ENCODE measurements at places on chromosomes 2 and 18. TPM values are rescaled to one million over a fixed set of nuclear protein-coding genes. Genes with fewer than 3 reads are reported as not detected.

CYP26B1 gene
- 12.8 TPM for total RNA-seq

PSMA8 gene
- total RNA-seq = not detected

CRYGD gene
- total RNA-seq = not detected

ZNF521 gene
- total RNA-seq = not detected

NIF3L1 gene
- total RNA-seq = 37.5 TPM

SH3RF3 gene
- 0.50 TPM for total RNA-seq

IRS1 gene
- 15.2 TPM for total RNA-seq

SERPINB10 gene
- total RNA-seq = not detected
